ENCODE measurements at places on chromosomes 2 and 18. TPM values are rescaled to one million over a fixed set of nuclear protein-coding genes. Genes with fewer than 3 reads are reported as not detected.

The KIAA2012 gene
- 0.86 TPM for total RNA-seq

The ATP6V1B1 gene
- total RNA-seq, result not detected

The MPP4 gene
- not detected for total RNA-seq

The CNTNAP5 gene
- total RNA-seq, result 0.70 TPM

The GAREM1 gene
- total RNA-seq, result 9.4 TPM

The LHCGR gene
- not detected for total RNA-seq

The VIT gene
- total RNA-seq, result not detected
